BJ (cell line): ENCODE measurements at places on chromosomes 4 and X.

DNA sequence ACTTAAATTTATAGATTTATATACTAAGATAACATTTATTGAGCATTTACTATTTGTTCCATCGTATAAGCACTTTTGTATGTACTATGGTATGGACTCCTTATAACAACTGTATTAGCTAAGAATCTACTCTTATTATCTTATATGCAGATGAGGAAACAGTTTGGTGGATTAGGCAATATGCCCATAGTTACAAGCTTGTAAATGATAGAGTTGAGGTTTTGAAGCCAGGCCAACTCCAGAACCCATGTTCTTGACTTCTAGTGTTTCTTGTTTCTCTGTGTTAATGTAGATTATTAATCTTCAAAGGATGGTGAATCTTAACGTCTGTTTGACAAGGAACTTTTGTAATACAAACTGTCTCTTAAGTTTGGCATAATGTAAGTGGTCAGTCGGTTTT is 71.3 kb downstream of the STIM2 start:
- no peak for DNase-seq

- no peak for DNase-seq
Observed at GRCh38 chrX:16333453-16333852, 166.2 kb downstream of the MAGEB17 start.

DNA sequence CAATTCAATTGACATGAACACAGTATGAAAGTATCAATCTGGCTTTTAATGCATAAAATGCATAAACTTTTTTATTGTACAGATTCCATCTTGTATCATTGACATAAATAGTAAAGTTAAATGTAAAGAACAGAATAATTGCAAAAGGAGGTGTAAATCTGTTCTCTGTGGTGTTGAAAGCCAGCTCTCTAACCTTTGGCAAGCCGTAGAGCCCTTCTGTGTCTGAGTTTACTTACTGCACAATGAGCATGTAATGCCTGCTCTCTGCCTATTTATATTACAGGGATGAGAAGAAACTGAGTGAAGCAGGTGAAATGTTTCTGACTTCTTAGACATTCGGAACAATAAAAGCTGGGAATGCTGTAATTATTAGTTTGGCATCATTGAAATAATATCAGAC is 389.3 kb upstream of the EPHA5 start:
- DNase-seq: no peak

- DNase-seq: no peak
Observed at GRCh38 chr4:141158219-141158618, 24.9 kb upstream of the RNF150 start.

- peak; percentile 100 for DNase-seq
Observed at GRCh38 chr4:113468165-113469022, 293.1 kb downstream of the CAMK2D start.

- DNase-seq: no peak
Observed at GRCh38 chr4:169163947-169164668, 106.6 kb downstream of the SH3RF1 start.

- DNase-seq: no peak
Observed at GRCh38 chr4:165872461-165873297, at the start of gene TLL1. TLL1 (plus strand) TSS chr4:165873237; CDS start chr4:165873905, 668 bp downstream.

DNA sequence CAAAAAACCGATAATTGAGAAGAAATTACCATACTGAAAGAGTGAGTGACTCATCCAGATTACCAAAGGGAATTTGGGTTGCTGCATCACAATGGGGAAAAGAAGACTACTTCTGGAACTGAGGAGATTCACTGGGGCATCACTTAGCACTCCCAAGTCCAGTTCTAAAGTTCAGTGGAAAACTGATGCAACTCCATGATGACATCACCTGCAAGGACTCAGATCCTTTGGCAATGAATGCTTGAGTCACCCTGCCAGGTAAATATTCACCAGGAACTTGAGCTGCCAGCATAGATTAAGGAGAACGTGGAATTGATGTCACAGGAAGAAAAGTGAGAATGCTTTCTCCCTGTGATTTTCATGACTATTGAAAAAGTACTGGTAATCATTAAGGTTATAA is 32.0 kb upstream of the SMIM10L2A start:
- no peak for DNase-seq

GRCh38 chrX:46569621-46570020 is 3.9 kb upstream of the CHST7 start:
- no peak for DNase-seq

- DNase-seq: no peak
Observed at GRCh38 chrX:152131525-152131924, 6.9 kb downstream of the MAGEA10 start.

DNA sequence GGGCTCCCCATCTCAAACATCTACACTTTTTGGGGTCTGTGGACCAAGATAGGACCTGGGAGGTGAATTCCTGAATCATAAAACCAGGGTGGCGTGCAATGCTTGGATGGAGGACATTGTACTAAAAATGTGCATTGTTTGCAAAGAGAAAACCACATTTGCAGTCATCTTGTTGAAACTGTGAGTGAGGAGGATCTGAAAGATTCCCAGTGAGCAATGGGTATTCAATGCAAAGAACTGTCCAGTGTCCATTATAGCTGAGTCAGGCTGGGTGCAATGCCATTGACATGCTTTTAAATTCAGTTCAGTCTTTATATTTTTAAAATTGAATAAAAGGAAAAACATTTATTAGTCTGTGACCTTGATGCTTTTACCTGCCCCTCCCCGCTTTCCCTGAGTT is 215.7 kb downstream of the STK32B start:
- DNase-seq: no peak

DNA sequence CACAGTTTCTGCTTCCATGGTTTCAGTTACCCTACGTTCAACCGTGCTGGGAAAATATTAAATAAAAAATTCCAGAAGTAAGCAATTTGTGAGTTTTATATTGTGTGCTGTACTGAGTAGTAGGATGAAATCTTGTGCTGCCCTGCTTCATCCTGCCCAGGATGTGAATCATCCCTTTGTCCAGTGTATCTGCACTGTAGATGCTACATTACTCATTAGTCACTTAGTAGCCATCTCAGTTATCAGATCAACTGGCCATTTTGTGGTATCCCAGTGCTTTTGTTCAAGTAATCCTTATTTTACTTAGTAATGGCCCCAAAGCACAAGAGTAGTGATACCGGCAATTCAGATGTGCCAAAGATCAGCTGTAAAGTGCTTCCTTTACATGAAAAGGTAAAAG is 97.9 kb downstream of the COX18 start:
- DNase-seq: peak; percentile 70

DNA sequence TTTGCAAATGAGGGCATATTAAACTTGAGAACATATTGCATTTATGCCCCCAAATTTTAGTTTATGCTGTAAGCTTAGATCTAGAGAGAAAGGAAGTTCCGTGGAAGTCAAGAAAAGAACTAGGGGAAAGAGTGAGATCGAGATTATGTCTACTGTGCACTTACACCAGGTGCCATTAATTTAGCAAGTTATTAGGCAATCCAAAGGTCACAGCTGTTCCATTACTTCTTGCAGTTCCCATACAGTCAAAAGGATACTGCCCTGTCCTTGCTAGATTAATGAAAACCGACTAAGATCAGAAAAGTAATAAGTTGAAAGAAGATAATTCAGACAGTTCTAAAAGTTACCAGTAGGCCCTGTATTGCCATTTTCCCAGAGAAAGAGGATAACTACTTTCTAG is 49.3 kb upstream of the SLC7A11 start:
- DNase-seq: no peak

DNA sequence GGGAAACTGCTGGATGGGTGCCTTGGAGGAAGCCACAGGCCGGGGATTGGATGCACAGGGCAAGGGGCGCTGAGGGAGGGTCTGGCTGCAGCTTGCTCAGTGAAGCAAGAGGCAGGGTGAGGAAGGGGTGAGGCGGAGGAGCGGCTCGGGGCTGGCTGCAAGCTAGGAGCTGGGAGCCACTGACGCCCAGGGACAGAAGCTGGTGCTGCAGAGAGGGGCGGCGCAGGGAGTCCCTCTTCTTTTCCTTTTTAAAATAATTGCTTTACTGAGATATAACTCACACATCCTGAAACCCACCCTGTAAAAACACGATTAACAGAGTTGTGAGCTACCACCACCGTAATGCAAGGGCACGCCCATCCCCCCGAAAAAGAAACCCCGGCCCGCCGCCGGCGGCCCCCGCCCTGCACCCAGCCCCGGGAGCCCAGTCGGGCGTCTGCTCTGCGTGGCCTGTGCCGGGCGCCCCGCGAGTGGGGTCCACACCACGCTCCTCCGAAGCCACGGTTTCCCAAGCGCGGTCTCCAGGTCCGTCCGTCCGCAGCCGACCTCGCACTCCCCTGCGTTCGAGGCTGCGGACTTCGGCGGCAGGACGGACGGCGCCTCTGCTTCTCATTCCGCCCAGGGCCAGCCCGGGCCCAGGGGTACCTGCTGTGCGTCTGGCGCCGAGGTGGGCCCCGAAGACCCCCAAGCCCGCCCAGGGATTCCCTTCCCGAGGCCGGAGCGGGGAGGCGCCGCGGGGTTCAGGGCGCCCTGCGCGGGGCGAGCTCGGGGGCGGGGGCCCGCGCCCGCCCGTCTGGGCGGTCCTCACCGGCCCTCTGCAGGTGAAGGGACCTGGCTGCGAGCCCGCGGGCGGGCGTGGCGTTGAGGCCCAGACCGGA is 866 bp upstream of the UVSSA start:
- DNase-seq: no peak

DNA sequence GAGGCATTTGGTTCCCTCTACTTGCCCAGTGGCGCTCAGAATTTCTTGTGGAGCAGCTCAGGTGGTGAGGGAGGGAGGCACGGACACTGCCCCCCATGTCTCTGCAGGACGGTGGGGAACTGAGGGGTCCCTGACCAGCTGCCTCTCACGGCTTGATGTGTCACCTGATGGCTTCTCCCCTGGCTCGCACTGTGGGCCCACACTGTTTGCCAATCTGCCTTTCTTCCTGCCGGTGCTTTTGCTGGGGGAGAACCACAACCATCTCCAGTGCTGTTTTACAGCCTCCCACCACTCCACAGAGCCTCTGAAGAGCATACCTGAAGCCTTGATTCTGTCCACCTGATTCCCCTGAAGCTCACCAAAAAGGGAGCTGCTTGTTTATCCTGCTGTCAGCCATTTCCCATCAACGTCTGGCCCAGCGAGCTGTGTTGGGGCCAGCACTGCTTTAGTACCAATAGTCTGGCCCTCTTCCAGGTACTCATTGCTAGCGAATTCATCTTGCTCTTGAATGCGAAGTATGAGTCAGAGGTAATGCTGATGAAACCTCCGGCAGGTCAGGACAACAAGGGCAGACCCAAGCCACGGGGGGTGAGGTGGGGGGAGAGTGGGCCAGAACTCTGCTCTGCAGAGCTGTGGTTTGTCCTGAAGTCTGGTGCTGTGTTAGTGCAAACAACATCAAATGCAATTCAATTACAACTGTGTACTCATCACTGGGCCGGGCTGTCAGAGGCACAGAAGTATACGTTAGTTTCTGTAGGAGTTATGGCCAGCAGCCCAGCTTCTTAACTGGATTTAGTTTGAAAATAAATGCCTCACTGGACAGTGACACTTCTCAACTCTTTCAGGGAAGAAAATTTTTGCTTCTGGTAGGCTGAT is 208.3 kb upstream of the JADE1 start:
- peak; percentile 31 for DNase-seq

- DNase-seq: no peak
Observed at GRCh38 chrX:40097504-40098263, at the start of gene BCOR. BCOR (minus strand) TSS chrX:40097958; CDS start chrX:40077929, 20,029 bp downstream.

DNA sequence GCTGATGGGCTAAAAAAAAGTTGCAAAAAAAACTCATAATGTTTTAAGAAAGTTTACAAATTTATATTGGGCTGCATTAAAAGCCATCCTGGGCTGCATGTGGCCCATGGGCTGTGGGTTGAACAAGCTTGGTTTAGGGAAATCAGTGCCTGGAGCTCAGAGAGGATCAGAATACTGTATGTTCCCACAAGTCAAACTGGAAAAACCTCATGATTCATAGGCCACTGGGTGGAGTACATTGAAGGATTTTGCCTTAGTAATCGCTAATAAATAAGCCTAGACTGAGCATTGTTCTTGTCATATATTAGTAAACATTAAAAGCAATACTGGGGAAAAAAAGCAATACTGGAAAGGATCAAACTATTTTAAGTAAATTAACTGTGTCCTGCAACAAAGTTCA is 246.3 kb upstream of the TAPT1 start:
- no peak for DNase-seq

DNA sequence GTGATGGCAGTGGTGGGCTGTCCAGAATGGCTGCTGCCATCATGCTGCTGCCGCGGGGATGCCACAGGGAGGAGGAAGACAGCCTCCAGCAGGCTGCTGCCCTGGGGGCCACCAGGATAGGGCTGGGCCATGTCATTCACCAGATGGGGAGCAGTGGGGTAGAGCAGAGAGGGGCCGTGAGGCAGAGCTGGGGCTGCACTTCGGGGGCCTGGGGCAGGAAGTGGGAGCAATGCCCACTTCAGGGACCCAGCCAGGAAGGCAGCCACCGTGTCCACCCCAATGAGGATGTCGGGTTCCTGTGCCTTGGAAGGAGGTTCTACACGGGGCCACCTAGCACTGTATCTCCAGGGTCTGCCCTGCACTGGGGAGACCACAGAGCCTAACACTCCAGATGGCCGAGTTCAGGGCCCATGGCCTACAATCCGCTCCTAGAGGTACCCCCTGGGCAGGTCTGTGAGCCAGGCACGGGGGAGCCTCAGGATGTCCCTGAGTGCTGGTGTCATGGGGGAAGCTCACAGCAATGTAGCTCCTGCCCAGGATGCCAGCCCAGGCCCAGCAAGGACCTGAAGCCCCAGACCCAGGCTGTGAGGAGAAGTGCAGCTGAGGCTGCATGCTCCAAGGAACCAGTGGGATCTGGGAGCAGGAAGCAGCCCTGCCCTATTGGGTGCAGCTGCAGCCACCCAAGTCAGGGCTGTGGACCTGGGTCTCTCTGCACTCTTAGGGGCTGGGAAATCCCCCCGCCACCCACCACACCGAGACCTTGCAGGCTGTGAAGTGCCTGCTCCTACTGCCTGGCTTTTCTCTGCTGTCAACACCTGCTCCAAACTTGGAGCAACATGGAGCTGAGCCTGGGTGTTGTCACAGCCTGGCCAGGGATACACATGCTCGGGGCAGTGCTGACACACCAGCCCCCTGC is 140.3 kb downstream of the PDHA2 start:
- no peak for DNase-seq

DNA sequence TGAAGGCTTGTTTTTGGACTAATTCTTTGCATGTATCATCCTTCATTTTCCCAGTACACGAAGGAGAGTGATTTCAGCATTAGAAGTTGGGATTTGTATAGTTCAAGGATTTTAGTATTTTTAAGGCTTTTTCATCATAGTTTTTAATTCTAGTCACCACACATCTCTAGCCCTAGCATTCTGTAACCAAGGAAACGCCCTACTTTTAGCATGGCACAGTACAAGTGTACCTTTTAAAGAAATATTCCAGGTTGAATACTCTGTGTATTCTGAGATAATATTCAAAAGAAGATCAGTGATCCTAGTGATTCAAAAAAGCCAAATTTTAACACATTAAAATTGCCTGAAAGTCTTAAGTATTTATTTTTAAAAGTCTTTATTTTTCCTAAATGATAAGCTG is 150.5 kb downstream of the RAP1GDS1 start:
- DNase-seq: no peak

GRCh38 chr4:102599455-102599854 is 98.3 kb downstream of the NFKB1 start:
- DNase-seq: no peak

DNA sequence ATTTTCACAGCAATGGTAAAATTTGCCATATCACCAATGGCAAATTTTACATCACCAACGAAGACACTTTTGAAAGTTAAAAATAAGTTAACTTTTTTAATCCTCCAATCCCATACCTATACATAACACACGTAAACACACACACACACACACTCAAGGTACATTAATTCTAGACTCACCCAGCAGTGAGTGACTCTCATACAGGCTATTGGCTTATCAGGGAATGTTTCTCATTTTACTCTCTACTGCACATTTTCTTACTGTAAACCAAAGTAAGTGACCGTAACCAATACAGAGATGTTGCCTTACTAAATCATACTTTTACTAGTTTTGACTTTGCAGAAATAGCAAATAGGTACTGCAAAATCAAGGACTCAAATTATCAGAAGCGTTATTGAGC is 2.3 kb downstream of the VEGFC start:
- no peak for DNase-seq
